ENCODE measurements at places on chromosomes 7 and 10.

DNA sequence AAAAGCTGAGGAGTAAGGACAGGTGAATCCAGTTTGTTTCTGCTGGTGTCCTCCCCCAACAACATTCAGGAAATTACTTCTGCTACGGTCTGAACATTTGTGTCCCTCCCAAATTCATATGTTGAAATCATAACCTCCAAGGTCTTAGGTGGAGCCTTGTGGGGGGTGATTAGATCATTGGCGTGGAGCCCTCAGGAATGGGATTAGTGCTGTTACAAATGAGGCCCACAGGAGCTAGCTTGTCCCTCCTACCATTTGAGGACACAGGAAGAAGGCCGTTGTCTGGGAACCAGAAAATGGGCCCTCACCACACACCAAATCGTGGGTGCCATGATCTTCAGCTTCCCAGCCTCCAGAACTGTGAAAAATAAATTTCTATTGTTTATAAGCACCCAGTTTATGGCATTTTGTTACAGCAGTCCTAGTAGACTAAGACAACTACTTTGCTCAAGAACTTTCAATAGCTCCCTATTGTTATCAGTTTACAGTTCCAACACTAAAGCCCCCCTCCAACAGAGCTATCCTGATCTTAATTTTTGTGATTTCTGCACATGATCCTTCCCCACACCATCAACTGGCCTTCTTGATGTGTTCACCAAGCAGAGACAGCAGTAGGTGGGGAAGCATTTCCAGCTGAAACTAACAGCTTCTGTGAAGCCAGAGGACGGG lies 2.1 kb upstream of the LRMDA start:
- DNase-seq = no peak

- no peak for DNase-seq
Observed at GRCh38 chr10:11743461-11744338, 1.5 kb downstream of the ECHDC3 start.

- no peak for DNase-seq
Observed at GRCh38 chr10:44457259-44457658, 72.4 kb upstream of the CXCL12 start.

- no peak for DNase-seq
Observed at GRCh38 chr10:117342641-117343040, 32.6 kb downstream of the PDZD8 start.

GRCh38 chr10:20885678-20886077 lies 11.4 kb downstream of the NEBL start:
- no peak for DNase-seq

DNA sequence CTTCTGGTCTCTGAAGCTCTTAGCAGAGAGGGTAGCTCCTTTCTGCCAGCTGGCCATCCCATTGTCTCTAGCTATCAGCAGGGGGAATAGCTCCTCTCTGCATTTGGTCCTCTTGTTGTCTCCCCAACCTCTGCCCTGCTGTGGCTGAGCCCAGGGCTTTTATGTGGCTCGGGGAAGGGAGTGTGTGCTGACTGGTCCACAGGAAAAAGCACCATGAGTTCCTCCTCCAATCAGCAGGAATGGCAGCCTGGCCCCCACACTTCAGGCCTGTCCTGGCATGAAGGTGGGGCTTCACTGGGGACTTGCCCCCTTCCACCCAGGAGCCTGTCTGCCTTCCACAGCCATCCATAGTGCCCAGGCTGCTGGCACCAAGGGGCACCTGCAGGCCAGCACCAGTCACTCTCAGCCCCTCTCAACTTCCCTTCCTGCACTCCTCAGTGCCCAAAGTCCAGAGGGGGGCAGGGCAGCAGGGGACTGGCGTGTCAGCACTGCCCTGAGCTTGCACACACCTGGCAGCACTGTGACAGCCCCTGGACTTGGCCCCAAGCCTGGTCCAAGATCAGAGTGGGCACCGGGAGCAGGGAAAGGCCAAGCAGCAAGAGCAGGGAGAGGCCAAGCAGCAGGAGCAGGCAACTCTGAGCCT lies 36.2 kb downstream of the NOLC1 start:
- no peak for DNase-seq

DNA sequence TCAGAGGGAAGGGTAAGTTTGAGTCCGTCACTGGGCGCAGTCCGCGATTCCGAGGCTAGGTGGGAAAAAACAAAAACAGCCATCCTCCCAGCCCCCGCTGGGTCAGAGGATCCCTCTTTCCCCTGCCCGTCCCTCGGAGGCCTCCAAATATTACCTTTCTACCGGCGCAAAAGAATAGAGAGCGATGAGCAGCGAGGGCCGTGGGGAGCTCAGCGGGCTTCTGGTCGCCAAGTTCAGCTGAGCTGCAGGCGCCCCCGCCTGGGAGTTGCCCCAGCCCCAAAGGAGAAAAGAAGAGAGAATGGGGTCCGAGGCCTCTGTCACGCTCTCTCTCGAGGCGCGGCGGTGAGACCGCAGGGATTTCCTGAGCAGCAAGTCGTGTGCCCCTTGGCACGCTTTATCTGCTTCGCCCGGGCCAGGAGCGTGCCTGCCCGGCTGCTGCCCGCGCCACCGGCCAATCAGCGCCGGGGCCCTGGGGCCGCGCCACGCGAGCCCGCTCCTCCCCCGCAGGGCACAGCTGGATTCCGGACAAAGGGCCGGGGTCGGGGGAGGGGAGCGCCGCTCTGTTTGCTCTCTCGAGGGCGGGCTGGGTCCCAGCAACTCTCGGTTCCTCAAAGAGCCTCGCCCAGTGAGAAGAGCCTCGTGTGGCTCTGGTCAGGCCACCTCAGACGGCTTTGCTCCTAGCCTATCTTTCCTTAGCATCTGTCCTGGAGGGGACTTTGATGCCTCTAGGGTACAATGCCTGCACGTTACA lies at the start of gene NEUROG3:
Gene NEUROG3, minus strand, starts transcription at position 367 of the 751 bp plus-strand sequence. CDS start 379 bp downstream, outside the sequence.
- peak; percentile 26 for DNase-seq

GRCh38 chr7:26013551-26014083 lies 138.4 kb upstream of the NFE2L3 start:
- DNase-seq = peak; percentile 51

GRCh38 chr7:14748461-14748860 lies 154.1 kb downstream of the DGKB start:
- DNase-seq = no peak

- DNase-seq = no peak
Observed at GRCh38 chr10:46525824-46526681, 30.4 kb downstream of the GPRIN2 start.

DNA sequence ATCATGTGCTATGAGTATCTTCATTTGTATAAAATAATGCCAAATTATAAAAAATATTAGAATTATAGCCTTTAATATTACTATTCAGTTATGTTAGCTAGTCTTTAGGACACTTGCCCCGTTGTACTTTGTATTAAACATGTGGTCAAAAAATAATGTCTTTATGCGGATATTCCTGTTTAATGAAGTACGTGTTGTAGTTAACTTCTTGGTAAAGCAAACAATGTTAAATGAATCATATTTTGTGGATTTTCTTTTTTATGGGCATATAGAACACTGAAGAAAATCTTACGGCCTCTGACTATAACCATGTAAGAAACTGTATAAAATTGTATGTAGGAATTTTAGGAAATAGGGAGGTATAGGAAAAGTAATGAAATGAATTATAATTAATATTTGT lies 14.3 kb downstream of the GLCCI1 start:
- no peak for DNase-seq

DNA sequence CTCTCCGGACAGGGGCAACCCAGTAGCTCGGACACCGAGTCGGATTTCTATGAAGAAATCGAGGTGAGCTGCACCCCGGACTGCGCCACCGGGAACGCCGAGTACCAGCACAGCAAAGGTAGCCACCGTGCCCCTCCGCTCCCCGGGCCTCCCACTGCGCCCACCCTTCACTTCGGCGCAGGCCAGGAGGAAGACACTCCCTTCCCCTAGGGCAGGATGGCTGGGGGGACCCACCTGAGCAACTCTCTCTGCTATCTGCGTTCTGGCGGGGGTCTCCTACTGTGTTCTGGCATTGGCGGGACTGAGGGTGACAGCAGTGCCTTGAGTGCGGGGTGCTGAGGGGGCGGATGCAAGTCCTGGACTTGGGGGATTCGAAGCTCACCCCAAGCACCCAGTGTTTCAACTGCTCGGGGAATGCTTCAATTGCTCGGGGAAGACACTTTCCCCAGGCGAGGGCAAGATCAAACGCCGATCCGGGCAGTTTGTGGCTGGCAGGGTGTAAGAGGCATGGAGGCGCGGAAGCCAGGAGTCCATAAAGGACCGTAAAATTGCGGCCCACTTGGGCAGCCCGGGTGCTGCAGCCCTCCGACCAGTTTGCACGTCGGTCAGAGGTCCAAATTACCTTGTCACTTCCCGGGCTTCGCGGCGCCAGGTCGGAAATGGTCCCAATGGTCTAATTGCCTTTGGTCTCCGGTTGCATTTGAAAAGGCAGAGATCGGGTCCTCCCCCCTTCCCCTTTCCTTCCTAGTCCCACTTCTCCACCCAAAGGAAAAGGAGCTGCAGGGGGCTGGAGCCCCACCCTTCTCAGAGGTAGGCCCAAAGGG lies 950 bp downstream of the EVX1 start:
- DNase-seq = no peak

DNA sequence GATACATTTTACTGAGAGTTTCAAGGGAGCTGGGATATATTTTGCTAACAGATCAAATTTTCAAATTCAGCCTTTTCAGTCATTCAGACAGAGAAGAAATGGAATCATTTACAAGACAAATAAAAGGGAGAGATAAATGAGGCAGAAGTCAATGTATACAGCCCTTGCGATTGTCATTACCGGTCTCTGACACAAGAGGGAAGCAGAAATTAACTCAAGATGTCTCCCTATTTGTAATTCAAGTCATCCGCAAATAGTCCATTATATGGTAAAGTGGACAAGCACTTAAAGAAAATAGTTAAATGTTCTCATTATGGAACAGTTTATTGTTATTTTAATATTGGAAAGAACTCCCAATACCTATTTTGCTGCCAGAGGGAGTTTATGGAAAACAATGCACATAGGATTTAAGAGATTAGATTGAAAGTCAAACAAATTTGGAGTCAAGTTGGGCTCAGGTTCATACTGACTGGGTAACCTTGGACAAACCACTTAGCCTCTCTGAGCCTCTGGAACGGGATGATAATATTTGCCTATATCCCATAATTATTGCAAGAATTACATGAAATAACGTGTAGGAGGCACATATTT lies 89.3 kb upstream of the PRKCQ start:
- peak; percentile 73 for DNase-seq
